AG10803 (cell line): ENCODE measurements at places on chromosomes 12 and 14.

- DNase-seq = peak; percentile 61
Observed at GRCh38 chr14:68978172-68978911, 760 bp downstream of the ACTN1 start.

GRCh38 chr12:25829192-25829591 lies 129.3 kb upstream of the RASSF8 start:
- DNase-seq = peak; percentile 99

DNA sequence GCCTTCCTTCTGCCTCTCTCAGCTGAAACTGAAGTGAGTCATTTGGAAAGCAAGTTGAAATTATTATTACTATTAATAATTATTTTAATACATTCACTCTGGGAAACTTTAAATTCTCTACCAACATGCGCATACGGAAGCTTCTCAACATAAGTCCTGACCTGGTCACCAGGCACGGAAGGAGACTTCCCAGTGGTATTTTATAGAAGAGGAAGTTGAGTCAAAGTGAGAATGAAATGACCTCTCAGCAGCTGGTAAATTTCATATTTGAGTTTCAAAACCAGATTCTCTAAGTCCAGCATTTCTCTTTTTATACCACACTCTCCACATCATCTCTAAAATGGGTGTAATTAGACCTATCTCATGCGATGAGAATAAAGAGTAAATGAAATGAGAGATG lies 747.4 kb downstream of the VRK1 start:
- DNase-seq = no peak

GRCh38 chr14:31889297-31889696 lies 187.8 kb upstream of the ARHGAP5 start:
- no peak for DNase-seq

GRCh38 chr14:97874394-97874793 lies 1077.2 kb downstream of the VRK1 start:
- no peak for DNase-seq

DNA sequence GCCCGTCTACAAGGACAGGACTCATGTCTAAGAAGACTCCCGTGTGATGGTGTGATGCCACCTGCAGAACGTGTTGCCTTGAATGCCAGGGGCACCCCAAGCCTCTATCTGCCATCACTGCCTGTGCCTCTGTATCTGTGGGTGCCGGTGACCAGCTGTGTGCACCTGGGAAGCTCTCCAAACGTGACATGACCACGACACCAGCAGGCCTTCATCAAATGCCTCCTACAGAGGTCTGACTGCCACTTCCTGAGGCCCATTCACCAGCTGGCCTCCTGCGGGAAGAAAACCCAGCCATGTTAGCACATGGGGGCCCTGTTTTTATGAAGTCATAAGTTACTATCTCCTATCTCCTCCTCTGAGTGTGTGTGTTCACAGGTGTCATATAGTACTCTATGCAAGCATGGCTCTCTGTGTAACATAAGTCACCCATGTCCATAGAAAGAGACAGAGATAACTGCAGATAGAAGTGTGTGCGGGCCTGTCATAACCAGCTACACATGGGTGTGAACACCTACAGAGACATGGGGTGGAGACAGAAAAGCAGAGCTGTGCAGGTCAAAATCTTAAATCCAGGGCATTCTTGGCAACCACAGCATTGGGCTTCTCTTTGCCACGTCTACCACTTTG lies 18.3 kb upstream of the SERPINA4 start:
- no peak for DNase-seq

DNA sequence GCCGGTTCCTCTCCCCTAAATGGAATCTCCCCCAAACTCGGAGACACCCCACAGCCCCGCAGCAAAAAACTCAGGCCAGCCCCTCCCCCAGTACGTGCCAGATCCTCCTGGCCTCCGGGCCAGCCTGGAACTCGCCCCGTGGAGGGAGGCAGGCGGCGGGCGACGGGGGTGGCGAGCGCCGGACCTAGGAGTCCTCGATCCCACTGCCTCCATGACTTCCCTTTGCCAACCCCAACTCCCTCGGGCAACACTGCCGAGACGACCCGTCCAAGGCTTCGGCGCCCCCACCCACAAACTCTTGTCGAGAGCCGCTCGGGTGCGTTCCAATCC lies 400 bp downstream of the ADCY6 start:
- DNase-seq = no peak

GRCh38 chr12:49825971-49826421 lies 2.2 kb downstream of the NCKAP5L start:
- peak; percentile 50 for DNase-seq

DNA sequence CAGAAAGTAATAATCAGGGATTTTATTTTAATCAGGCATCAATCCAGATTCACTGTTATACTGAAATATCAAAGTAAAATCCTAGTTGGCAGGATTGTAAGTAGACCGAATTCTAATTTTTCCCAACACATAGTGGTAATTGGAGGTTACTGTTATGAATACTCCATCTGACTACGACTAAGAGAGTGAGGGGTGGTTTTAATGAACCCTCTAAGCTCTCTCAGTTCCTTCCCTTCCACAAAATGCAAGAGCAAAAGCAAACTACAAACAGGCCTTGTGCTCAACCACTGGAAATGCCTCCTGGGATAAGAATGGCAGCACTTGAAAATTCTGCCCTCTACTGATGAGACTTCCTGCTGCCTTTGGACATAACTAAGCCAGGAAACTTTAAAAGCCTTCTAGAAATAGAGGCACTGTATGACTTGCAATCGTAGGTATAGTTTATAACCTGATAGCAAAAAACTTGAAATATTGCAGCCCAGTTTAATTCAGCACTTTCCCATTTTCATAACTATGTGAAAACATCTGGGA lies 184.8 kb downstream of the SLC16A7 start:
- DNase-seq = peak; percentile 51

- no peak for DNase-seq
Observed at GRCh38 chr12:10700581-10700980, 22.5 kb downstream of the YBX3 start.

- DNase-seq = no peak
Observed at GRCh38 chr14:32450919-32451675, 122.0 kb downstream of the AKAP6 start.

GRCh38 chr14:23626946-23627345 lies 9.2 kb upstream of the DHRS2 start:
- no peak for DNase-seq

DNA sequence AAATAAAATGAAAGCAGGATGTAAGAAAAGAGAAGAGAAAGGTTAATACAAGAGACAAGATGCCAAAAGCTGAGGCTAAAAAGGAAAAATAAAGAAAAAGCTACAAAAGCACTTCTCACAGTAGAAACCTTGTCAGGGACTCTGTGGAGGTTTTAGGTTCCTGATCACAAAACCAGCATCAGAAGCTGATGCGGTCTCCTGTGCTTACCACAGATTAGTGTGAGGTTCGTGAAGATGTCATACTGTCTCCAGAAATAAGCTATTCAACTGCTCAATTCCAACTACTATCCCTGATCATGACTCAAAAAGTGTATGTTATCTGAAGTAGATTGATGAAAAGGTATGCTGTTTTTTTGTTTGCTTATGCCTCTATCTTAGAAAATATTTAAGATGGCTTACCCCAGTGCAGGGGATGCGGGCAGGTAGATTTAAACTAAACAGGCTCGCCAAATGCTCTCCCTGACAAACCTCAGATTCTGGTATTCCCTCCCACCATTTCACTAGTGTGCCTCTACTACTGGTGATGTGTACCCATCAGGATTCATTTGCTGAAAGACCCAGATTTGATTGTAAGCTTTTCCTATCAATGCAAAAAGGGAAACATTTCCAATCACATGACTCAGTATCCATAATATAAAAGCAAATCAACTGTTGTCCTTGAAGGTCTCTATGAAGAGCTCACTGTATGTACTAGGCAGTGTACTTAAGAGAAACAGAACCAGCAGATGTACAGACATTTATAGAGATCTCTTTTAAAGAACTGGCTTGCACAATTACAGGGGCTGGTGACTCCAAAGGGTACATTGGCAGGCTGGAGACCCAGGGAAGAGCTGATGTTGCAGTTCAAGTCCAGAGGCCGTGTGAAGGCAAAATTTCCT lies 169.5 kb upstream of the FOXN3 start:
- no peak for DNase-seq

DNA sequence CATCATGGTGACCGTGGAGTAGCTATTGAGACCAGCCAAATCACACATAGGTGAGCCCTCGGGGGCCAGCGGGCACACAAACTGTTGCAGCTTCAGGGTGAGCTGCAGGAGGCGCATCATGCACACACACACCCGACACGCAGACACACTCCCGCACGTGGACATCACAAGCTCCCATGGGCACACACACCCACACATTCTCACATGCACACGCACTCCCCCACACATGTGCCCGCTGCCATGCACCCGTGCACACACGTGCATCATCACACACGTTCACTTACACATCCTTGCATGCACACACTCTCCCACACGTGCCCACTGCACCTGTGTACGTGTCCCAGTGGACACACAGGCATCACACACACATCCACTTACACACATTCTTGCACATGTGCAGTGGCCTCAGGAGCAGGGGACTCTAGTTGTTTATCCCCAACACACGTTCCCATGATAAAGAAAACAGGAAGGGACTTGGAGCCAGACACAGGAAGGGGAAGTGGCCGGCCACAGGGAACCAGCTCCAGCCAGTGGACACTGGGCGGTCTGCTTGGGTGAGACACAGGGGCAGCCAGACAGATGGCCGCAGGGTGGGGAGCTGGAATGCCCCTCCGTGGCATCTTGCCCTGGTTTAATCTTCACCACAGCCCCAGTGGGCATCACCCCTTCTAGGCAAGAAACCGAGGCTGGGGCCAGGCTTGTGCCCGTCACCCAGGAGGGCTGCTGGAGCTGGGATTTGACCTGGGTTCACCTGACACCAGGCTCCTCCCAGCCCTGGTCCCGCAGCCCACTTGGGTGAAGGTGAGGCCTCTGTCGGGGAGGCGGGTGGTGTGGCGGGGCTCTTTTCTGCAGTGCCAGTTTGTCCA lies 49.7 kb downstream of the CYP46A1 start:
- DNase-seq = no peak

DNA sequence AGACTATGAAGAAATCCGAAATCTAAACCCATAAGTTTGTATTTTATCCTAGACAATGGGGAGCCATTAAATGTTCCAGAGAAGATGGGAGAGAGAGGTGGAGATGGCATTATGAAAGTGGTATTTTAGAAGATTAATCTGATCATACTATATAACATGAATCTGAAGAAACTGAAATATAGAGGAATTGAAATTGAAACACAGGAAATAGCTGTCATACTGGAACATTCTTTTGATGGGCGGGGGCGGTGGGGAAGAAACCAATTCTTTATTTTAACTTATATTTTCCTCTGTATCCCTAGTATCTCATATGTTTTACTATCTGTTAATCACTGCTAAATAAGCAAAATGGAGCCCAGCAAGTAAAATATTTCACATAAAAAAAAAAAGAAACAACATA lies 27.0 kb upstream of the FOXN3 start:
- DNase-seq = no peak

GRCh38 chr12:44223736-44224135 lies 387.9 kb downstream of the TMEM117 start:
- DNase-seq = no peak

DNA sequence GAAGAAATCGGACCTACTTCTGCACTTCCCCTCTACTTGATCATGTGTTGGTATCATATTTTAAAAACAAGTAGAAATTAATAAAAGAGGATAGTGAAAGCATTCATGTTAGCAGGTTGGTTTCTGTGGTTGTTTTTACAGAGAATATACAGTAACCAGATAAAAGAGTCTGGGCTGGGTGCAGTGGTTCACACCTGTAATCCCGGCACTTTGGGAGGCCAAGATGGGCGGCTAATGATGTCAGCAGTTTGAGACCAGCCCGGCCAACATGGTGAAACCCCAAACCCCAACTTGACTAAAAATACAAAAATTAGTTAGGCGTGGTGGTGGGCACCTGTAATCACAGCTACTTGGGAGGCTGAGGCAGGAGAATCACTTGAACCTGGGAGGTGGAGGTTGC lies 55.9 kb downstream of the LRP6 start:
- no peak for DNase-seq

- DNase-seq = peak; percentile 8
Observed at GRCh38 chr12:30420561-30420960, 275.1 kb downstream of the IPO8 start.

- DNase-seq = no peak
Observed at GRCh38 chr14:104294628-104294982, 156.2 kb downstream of the KIF26A start.

DNA sequence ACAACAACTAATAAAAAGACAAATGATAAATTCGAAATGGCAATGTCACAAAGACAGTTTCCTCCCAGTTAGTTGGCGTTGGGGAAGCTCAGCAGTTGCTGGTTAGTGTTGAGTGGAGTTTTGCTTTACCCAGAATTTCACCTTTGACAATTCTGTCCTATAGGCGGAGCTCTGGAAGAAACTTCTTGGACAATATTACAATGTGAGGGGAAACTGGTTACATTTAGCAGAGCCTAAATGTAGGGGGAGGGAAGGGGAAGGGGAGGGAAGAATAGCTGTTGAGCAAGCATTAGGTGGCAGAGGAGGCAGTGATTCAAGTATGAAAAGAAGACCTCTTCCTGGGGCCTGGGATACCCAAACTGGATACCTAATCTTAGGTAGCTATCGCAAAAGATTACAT lies 51.4 kb downstream of the BDKRB1 start:
- DNase-seq = no peak

GRCh38 chr12:94415066-94415465 lies 44.6 kb downstream of the CEP83 start:
- no peak for DNase-seq

- DNase-seq = peak; percentile 72
Observed at GRCh38 chr12:74890237-74890599, 319.4 kb downstream of the KCNC2 start.

DNA sequence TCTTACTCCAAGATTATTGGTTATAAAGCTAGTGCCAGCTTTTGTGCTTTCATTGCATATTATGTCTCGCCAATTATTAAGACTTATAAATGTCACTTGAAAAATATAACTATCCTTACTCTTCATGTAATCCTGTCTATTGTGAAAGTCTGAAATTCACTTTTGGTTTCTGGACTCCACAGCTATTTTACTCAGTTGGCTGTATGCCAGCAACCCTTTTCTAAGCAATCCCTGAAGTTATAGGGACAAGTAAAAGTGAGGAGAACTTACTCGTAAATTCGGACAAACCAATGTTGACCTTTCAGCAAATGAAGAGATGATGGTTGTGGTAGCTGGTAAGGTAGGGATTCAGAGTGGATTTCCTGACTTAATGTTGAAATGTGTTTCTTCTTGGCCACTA lies 196.3 kb downstream of the NPAS3 start:
- DNase-seq = no peak

DNA sequence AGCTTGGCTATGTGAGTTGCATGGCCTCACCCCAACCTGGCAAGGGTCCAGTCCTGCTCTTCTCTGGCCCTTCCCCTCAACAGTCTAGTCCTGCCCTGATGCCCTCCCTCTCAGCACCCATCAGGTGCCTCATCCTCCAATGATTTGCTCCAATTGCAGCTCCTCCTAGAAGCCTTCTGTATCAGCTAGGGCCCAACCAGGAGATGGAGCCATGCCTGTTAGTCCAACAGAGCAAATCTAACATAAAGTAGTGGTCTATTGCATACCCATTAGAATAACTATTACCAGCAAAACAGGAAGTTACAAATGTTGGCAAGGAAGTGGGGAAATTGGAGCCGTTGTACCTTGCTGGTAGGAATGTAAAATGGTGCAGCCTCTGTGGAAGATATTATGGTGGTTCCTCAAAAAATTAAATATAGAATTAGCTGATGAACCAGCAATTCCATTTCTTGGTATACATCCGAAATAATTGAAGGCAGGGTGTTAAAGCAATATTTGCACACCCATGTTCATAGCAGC lies 163.5 kb downstream of the VRK1 start:
- DNase-seq = no peak
